Right forelimb (tissue), 1 donor: ENCODE measurements at places on chromosomes 1 and 21.

DNA sequence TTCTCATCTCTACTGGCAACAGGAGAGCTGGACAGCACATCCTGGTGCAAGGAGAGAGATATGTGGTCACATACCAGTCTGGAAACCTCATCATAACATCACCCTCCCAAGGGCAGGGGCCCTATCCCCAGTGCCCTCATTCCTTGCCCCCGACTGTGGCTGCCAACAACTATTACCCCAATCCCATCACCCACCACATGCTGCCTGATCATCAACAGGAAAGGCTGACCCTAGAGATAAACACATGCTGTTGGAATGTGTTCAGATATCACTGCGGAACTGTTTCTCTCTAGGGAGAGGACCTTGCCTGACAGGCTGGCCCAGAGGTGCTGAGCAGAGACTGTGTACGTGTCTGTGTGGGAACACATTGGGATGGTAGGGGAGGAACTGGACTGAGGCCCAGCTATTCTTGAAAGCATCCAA lies 4.5 kb upstream of the INKA2 start:
- no peak for DNase-seq

DNA sequence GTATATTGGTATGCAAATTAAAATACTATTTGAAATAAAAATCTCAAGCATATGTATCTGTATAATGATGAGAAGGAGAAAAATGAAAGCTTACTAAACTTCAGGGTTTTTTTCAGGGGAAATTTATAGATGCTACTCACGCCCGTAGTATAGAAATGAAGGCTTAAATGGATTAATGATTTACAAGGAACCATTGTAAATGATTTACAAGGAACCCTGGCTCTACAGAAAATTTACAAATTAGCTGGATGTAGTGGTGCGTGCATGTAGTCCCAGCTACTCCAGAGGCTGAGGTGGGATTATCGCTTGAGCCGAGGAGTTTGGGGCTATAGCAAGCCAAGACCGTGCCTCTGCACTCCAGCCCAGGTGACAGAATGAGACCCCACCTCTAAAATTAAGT lies 150.5 kb downstream of the PCBP3 start:
- DNase-seq: no peak

- DNase-seq: no peak
These were observed 122.3 kb upstream of the C1orf105 start for GRCh38 chr1:172298141-172298540.

GRCh38 chr1:109161858-109162606 lies 48.1 kb downstream of the ELAPOR1 start:
- no peak for DNase-seq

DNA sequence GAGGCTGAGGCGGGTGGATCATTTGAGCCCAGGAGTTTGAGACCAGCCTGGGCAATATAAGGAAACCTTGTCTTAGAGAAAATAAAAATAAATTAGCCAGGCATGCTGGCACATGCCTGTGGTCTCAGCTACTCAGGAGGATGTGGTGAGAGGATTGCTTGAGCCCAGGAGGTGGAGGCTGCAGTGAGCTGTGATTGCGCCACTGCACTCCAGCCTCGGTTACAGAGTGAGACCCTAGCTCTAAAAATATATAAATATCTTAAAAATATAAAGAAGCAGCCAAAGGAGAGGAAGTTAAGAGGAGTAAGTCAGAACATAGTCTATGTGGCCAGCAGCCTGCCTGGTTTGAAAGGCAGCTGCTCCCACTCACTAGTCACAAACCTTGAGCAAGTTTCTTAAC lies 4.5 kb upstream of the IL10RB start:
- no peak for DNase-seq

- DNase-seq: no peak
These were observed 295.0 kb downstream of the OMA1 start for GRCh38 chr1:58251430-58252073.

DNA sequence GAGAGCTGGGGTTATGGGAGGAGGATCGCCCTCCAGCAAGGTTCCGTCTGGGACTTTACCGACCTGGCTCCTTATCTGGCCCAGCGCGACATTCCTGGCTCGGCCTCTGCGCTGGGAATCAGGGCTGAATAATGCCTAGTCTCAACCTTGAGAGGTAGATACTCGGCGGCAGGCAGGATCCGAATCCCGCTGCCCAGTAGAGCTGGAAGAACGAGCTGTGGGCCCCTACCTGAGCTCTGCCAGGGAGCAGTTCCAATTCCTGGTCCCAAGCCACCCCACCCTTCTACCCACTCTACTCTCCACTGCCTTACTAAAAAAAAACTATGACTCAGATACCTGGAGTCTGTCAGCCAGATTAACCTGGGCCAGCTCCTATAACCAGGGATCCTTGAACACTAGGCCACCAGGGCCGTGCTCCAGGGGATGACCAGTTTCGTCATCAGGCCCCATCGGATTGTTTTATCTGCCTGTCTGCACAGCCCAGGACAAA lies 53.6 kb downstream of the RHBG start:
- DNase-seq: no peak
